ENCODE measurements at places on chromosomes 2 and 18.

- ATAC-seq = no peak
Measured at GRCh38 chr2:24917086-24917485, 3.0 kb downstream of the ADCY3 start.

GRCh38 chr18:8658858-8659485, 46.4 kb upstream of the MTCL1 start:
- no peak for ATAC-seq

DNA sequence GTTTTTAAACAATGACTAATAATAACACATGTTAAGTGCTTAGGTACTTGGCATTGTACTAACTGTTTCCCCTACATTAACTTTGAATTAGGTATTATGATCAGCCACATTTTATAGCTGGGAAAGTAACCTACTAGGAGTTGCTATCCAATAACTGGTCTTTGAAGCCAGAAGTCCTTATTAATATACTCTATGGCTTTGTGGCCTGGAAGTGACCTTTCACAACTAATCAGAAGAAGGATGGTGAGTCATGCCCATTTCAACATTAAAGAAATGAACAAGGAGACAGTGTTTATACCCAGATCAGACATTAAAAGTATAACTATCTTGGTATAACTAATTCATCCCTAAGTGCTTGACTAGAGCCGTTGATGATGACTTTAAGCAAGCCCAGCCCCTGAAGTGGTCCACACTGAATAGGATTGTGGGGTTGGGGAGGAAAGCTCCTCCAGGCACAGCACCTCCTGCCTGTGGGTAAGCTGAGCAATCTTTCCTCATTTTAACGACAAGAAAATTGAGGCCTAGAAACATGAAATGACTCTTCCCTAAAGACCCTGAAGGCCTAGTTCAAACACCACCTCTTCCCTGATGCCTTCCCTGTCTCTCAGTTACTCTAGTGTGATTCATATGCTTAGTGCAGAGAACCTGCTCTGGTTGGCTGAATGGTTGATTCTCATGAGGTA, 71.6 kb upstream of the RFX8 start:
- peak; percentile 62 for ATAC-seq

GRCh38 chr2:38486213-38487026, 109.3 kb upstream of the ATL2 start:
- ATAC-seq = no peak

DNA sequence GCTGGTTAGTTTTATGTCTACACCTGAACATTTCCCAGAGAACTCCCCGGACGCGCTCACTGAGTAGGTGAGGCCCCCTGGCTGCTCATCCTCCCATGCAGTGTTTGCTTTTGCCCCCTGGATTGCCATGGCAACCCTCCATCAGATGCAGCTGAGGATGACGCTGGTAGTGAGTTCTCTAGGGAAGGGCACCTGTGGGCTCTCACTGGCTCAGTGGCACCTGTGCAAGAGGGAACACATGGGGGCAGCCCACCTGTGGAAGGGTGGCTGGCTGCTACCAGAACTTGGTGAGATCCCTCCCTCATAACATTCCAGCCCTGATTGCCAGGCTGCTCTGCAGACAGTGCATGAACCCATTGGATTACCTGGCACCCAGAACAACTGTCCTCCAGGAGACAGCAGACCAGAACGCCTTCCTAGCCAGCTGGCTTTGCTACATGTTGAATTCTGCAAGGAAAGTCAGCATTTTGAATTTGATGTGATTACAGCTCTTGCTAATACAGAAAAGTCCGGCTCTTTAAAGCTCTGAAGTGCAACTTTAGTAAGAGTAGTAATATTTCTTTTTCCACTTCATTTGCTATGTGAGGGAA, 21.7 kb downstream of the COA5 start:
- ATAC-seq = no peak

DNA sequence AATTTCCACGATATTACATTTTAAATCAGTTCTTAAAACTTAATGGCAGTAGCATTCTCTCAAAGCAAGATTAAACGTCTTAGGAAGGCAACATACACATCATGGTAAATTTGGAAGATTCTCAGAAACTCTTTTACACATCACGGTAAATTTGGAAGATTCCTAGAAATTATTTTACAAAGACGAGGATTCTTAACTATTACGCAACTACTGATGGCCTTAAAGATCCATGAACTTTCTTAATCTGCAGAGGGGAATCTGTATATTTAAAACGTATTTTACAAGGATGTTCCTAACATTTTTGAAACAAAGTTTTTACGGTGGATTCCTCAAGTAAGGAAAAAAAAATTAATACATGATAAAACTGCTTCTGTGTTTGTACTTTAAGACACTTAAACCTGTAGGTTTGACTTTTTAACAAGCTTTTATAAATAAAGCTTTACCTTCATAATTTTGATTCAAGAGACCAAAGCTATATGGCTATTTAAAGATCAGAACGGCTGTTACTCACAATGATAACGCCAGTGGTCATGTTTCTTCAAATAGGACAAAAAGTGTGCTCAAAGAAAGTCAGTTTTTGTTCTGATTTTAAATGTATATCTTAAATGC, 1.7 kb downstream of the ATF2 start:
- ATAC-seq = no peak

GRCh38 chr18:43777636-43778304, 500.5 kb upstream of the SYT4 start:
- ATAC-seq = no peak
